ENCODE measurements at places on chromosomes 2 and 18. TPM values are rescaled to one million over a fixed set of nuclear protein-coding genes. Genes with fewer than 3 reads are reported as not detected.

DNA sequence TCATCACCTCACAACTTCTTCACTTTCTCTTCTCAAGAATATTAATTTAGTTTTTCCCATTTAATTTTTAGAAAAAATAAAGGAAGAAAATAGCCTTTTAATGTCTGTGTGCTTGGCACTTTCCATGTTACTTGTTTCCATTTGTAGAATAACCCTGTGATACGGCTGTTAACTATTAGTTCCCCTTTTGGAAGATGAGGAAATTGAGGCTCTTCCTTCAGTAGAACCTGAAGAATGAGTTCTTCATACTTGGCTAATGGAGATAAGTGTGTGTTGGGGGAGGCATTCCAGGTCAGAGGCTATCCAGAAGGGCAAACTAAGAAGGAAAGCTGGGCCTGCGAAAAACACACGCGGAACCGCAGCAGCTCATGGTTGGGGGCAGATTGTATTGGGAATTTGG is 38.3 kb downstream of the ZNF532 start:
- no peak for DNase-seq

DNA sequence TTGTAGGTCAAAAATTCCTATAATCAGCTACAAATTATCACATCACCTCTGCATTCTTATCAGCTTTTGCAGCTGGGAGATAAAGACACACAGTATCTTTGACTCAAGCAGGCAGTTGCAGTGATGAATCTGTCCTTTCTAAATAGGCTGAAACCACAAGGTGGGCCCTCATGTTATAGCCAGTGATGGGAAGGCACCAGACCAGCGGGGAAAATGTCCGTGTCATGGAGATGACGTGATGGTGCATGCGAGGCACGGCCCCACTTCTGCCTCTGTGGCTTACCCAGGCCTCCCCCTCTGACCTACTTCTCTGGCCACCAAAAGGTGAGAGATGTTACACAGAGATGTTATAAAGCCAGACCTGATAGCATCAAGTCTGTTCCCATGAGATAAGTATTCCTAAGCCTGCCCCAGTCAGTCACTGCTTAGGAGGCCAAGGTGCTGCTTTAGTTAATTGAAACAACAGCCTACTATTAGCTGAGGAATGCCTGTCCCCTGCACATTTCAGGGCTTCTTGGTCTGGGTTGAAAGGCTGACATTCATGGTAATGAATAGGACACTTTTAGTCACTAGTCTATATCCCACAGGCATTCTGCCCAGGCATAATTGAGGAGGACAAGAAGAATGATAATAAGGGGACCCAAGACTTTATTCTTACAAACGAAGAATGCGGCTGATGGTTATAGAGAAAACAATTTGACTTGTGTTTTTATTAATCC is 327.9 kb downstream of the LPIN1 start:
- DNase-seq, result no peak

DNA sequence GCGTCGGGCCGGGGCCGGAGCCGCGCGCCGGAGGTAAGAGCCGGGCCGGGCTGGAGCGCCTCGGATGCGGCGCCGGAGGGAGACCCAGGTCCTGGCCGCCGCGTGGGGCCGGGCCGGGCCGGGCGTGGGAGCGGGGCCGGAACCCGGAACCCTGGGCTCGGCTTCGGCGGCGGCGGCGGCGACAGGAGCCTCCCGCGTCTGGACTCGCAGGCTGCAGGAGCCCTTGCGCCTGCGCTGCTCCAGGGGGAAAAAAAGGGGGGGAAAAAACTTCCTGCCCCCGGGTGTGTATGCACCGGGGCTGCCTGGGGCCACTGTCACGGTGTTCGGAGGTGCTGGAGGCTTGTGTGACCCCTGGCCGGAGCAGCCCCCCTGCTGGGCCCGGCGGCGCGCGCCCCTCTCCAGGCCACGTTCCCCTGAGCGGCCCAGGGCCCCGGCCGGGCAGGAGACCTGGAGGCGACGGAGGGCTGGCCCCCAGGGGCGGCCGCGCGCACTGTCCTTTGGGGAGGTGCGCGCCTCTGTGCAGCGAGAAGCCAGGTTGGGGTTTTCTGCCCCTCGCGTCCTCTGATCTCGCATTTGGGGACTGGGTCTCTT is 864 bp downstream of the KLHL29 start:
- no peak for DNase-seq

DNA sequence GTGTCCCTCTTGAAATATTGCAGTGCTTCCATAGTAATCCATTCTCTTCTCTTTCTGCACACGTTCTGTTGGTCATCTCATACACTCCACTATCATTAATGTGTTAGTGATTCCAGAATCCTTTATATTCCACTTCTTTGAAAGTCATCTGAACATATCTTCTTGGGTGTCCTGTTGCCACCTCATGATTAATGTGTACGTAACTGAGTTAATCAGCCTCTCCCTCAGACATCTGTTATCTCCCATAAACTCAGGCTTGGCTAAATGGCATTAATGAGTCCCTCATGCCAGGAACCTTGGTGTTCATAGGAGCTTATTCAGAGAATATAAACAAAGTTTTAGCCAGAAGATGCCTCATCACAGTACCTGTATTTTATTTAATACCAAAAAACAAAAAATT is 126.4 kb downstream of the NCOA1 start:
- DNase-seq, result no peak

DNA sequence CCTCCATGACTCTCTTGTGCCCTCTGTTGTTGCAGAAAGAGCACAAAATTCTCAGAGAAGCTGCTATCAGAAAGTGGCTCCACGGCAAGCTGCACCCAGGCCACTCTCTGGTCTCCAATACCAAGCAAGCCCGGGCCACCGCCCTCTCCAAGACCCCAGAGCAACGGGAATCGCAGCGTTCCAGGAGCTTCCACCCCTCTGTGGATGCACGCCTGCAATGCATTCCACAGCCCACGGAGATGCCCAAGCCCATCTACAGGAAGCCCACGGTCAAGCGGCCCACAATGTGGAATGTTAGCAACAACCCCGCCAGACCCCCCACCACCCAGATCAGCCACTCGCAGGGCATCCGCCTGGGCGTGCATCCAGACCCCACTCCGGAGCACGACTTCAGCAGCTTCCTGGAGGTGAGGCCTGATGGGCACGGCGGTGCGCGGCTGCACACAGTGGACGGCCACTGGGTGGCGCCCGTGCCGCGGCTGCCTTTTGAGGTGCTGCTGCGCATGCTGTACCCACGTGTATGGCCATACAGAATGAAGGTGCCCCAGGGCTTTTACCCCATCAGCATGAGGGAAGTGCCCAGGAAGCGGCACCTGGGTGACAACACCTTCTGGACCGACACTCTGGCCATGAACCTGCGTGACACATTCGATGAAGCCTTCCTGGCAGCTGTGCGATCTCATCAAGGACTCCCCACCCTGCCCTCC is 6.3 kb downstream of the ANKRD53 start:
- DNase-seq, result peak; percentile 72

DNA sequence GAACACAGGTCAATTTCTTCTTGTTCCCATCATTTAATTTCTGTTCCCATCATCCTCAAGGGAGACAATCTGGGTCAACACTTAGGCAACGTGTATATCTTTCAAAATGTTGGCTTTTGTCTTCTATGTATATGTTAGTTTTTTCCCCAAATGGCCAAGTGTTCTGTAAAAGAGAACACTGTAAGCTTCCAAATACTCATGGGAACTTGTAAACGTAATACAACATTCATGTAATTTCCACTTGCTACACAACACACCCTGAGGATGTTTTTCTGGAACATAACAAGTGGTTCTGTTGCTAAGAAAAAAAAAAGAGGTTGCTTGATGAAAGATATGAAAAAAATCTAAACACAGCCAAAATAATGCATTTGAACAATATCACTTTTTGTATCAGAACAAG is 149.1 kb downstream of the ATAD2B start:
- no peak for DNase-seq

DNA sequence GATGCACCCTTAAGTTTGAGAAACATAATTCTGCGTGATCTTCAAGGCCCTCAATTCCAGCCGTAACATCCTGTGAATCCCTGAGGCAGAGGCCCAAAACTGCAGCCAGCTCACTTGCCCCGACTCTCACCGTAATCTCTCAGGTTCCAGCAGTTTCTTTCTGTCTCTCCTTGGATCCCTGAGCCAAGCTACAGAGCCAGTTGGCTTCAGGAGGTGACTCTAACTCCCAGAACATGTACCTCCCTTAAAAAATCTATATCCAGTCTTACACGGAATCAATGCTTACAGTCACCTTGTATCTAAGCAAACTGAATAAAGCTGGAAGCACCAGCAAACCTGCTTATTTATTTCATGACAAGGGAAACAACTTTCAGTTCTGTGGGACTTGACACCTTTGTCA is 300.4 kb downstream of the SETBP1 start:
- DNase-seq, result no peak

DNA sequence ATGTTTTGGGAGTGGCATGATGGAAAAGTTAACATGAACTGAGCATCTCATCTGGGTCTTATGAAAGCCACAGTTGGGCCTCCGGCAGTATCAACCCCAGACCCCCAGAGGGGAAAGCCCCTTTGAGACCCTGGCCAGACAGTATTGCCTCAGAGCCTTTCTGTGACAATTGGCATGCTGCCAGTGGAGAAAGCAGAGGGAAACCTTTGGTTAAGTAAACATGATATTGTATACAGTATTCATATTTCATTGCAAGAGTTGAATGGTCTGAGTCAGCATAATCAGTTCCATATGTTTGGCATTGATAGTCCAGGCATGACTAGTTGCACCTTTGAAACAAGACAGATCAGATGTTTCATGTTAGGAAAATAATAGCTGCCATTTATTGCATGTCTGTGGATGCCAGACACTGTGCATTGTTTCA is 20.0 kb downstream of the MERTK start:
- DNase-seq, result no peak

DNA sequence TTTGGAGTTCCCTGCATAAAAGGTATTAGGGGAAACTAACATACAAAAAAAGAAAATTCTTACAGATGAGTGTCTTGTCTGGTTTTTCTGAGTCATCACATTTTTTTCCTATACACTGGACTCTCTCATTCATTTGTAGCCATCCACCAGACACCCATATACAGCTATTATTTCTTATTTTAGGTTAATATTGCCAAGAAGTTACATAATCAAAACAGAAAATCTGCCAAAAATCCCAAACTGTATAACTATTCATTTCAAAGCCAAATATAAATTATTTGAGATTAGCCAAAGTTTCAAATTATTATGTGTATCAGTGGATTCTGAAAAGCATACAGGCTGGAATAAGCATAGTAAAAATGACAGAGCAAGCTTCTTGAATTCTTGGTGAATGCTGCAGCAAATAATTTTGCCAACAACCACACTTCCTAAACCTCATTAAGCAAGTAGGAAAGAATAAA is 191.2 kb downstream of the NCKAP5 start:
- no peak for DNase-seq

- DNase-seq, result no peak
These were observed 4.9 kb upstream of the AGFG1 start for GRCh38 chr2:227466887-227467600.

GRCh38 chr2:118923371-118923770 is 18.6 kb upstream of the MARCO start:
- no peak for DNase-seq

DNA sequence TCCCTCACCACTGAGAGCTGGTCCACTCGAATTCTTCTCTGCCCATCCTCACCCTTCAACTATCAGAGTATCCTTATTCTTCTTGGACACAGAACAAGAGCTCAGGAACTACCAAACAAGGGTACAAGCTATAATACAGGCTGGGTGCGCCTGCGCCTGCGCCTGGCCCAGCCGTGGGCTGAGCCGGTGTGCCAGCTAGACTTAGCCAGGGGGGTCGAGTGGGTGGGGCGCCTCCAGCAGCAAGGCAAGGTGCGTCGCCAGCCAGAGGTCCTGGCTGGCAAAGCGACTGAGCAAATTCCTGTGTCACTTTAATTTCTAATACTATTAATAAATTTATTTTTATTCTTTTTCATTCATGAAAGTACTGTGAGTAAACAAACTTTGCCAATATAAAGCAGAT is 1072.6 kb upstream of the PIK3C3 start:
- DNase-seq, result no peak

- no peak for DNase-seq
These were observed 86.1 kb upstream of the UPP2 start for GRCh38 chr2:158015428-158016076.

- DNase-seq, result no peak
These were observed 90.4 kb downstream of the ZEB2 start for GRCh38 chr2:144429396-144430112.

The IL1RL1 gene
- total RNA-seq, result 3.8 TPM

The PIKFYVE gene
- total RNA-seq, result 59.0 TPM

The AQP12B gene
- not detected for total RNA-seq

The ARHGEF33 gene
- total RNA-seq, result 4.0 TPM

The SERPINB4 gene
- total RNA-seq, result not detected

The PXDN gene
- total RNA-seq, result 38.1 TPM

The CFAP65 gene
- 0.18 TPM for total RNA-seq

Data from sciatic nerve (tissue), 2 donors.